ENCODE measurements at places on chromosomes 7 and 10. TPM values are rescaled to one million over a fixed set of nuclear protein-coding genes. Genes with fewer than 3 reads are reported as not detected.
A peak's percentile ranks its signal among the peaks of the same experiment; 100 is the strongest.

Gene PIK3AP1
- 111 TPM for total RNA-seq

Gene RELN
- total RNA-seq: 3.2 TPM

Gene CFAP43
- total RNA-seq: 12.4 TPM

Gene ARMC3
- not detected for total RNA-seq

DNA sequence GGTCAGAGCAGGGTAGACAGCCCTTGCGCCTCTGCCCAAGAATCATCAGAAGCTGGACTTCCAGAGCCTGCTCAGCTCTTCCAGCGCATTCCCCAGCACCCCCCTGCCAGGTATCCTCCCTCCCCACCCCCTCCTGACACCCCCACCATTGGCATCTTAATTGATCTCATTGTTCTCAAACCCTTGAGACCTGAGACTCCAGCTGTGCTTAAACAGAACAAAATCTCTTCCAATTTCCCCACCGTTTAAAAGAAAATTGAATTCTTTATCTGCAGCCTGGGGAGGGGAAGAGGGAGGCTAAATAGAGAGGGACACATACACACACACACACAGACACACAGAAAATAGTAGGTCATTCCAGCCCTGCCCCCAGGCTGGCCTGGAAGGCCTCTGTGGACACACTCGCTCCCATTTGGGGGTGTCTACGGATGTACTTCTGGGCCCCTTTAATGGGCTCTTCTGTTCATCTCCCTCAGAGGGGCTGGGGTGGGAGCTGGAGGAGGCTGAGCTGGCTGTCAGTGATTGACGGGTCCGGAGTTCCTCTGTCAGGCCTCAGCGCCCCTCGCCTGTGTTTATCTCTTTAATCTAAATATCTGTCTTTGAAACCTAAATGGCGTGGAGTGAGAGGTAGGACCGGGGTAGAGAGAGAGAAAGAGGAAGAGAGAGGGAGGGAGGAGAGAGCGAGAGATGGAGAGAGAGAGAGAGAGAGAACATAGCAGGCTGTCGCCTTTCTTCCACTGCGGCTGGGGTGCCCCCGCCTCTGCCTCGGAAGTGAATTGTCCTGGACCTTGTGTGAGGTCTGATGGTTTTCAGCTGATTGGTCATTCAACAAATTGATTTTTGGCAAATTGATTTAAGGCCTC is 61.7 kb downstream of the C10orf105 start:
- DNase-seq: no peak

DNA sequence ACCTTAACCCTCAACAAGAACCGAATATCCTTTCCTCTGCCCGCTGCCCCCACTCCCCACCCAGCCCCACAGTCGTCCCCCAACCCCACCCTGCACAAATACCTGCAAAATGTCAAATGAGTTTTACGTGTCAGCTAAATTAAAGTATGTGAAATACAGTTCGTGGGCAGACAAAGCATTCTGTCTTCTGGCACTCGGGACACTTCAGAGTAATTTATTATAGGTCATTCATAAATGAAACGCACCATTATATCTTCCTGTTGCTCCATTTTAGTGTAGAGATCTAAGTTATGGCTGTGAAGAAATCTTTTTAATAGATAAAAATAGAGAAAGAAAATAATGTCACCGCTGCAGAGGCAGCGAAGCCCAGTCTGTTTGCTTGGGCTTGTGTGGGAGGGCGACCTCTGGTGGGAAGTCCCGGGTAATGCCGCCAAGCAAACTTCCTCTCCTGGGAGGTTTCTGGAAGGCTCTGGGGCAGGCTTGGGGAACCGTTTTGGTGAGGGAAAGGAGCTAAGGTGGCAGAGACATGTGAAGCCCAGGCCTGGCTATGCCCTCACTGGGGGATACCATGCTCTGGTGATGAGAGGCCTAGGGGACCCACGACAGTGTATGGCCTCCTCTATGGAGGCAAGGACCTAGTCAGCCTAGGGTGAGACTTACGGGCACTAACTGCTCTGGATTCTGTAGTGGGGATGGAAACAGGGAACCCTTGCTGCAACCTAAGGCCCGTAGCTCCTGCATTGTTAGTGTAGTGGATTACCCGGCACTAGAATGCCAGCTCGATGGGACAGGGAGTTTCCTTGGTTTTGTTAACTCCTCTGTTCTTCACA is 604.9 kb downstream of the LRMDA start:
- peak; percentile 84 for DNase-seq

DNA sequence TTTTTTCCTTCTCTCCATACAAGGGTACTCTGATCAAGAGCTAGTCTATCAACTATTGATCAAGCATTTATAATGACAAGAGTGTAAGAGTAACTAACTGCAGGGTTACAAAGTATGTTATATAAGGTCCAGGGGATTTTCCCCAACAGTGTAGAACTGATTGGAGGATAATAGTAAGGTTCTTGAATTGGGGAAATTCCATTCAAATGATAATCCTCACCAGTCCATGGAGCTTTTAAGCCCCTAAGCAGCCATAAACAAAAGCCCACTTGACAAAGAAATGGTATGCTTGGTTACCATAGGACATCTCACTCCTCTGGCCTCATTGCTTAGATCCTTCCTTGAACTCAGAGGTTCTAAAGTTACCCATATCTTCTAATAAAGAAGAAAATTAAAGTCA is 8.2 kb downstream of the YME1L1 start:
- DNase-seq: no peak

DNA sequence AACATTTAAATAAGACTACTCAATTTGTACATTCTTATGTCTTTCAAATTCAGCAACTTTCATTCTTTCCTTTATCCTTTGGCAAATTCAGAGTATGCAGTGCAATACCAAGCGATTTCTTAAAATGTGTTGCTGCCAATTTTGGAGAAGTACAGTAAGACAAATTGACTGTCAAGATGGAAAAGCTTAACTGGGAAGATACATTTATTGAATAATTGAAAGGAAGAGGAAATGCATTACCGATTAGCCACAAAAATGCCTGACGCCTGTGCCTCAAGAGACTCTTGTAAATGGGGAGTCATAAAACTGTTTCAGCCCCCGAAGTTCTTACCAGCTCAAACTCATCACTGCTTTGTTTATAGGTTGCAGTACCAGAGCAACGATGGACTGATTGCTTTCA is 373.3 kb upstream of the GALNT17 start:
- no peak for DNase-seq

DNA sequence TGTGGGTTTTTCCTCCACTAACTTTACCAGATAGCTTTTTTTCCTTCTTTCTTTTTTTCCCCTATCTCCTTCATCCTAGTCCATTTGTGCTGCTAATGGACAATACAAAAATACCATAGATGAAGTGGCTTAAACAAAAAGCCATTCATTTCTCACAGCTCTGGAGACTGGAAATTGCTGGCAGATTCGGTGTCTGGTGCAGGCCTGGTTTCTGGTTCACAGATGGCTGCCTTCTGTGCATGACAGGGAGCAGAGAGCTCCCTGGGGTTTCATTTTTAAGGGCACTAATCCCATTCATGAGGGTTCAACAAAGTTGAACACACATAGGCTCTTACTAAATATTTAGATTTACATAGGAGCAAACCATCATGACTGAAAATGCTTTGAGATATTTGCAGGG is 467.4 kb downstream of the TYW1 start:
- no peak for DNase-seq

DNA sequence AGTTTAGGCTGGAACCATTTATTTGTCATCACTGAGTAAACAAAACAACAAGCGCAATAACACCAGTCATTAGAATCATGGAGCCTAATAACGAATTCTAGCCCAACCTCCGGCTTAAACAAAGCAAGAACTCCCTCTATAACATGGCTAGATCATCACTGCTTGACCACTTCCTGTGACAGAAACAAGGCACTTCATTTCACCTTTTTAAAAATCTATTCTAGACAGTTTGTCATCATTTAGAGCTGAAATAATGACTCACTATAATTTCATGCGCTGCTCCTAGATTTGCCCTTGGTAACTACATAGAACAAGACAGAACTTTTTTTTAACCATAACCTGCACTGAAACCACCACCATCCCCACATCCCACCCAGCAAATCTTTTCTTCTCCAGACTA is 81.3 kb downstream of the OSBPL3 start:
- no peak for DNase-seq

DNA sequence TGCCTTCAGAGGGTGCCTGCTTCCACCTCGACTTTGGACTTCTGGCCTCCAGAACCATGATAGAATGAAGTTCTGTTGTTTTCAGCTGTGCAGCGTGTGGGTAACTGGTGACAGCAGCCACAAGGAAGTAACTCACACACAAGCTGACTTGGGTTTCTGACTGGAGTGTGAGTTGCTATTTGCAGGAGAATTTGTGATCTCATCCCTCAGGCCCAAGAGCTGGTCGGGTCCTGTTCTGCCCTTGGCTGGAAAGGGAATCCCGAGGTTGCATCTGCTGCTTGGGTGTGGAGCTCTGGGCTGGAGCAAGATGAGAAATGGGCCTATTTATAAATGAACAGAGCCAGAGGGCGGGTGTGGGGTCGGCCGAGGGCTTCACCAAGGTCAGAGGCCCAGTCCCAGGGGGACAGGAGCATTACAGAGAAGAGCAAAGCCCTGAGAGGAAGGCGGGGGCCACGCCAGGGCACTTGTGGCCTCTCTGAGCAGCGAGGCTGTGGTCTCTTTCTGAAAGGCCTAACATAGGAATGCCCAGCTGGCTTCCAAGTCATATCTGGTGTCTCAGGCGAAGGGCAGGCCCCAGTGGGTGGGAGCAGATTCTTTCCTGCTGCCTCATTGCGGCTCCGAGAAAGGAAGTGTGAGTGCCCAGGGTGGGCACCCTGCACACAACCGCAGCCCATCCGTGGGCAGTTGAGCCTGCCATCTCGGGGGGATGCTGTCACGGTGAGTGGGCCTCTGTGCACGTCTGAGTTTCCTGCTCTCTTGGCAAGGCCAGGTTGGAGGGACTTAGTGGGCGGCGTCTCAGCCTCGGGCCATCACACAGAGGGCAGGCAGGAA is 26.5 kb upstream of the C10orf71 start:
- DNase-seq: no peak

GRCh38 chr7:1123715-1124114 is 35.8 kb downstream of the GPER1 start:
- DNase-seq: no peak

DNA sequence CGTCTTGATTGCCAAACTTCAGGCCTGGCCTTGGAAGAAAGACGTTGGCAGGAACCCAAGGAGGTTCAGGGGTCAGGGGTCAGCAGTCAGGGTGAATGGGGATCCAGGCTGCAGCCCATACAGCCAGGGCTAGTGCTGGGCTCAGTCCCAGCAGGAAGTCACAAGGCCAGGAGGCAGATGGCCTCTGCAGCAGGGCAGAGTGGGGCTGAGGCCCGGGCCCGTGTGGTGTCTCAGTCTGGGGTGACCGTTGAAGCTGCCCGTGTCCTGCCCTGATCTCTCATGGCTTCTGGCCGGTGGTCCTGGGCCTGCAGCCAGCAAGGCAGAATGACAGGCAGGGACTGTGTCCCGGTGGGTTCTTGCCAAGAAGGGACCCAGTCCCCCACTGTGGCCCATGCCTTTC is 26.6 kb upstream of the PURB start:
- no peak for DNase-seq

All from Peyer's patch (tissue), 4 donors.